ENCODE measurements at places on chromosomes 11 and 22.

- DNase-seq, result no peak
Observed at GRCh38 chr22:19419464-19420178, 11.9 kb downstream of the HIRA start.

DNA sequence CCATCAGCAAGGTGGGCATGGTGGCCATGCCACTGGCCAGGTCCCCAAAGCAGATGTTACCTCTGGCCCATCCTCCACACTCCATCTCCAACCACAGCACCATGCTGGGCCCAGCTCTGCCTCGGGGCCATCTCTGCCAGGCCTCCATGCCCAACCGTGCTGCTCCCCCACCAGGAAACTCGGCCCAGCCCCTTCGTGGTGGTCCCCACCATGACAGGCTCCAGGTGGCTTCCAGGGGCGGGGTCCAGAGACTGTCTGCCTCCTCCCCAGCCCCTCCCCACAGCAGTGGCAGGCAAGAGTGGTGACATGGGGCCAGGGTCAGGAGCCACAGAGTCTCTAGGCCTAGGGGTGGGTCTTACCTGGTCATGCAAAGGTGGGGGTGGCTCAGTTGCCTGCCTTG, 27.3 kb downstream of the OR10D3 start:
- DNase-seq, result no peak

GRCh38 chr22:28771195-28771791, 1.2 kb upstream of the CCDC117 start:
- no peak for DNase-seq

DNA sequence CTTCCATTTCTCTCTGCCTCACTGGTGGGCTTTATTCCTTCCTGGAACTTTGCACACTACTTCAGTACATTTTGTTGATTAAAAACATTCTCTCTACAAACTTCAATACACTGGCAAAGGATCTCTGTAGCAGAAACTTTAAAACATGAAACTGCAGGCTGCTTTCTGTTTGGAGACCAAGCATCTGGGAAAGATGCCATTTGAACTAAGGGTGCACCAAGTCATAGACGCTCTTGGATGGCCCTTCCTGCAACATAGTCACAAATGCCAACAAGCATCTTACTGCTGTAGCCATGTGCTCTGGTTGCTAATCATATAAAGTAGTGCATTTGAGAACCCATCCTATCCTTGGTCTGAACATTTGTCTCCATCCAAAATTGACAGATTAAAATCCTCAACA, 56.4 kb downstream of the SNX19 start:
- DNase-seq, result no peak

- no peak for DNase-seq
Observed at GRCh38 chr11:107651672-107652071, 60.2 kb downstream of the SLN start.

DNA sequence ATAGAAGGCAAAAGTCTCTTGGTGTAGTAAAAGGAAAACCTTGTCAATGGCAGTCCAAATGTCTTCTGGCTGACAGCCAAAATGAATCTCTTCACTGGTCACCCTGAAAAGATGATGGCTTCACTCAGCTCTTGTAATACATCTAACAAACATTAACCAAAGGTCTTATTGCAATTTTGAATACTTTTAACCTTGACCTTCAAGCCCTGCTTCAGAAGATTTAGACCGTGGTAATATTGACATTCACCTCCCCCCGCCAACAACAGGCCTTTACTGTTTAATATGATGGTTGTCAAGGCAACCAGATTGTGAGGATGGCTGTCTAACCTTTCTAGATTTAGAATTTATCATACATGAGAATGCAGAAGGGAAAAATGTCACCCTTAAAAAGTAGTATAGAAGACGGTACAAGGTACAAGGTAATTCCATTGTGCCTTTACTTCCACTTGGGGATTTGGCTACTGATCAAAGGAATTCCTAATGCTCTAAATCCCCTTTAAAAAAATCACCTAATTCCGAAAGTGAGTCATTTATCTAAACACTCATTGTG, 342.3 kb downstream of the LARGE1 start:
- DNase-seq, result no peak

DNA sequence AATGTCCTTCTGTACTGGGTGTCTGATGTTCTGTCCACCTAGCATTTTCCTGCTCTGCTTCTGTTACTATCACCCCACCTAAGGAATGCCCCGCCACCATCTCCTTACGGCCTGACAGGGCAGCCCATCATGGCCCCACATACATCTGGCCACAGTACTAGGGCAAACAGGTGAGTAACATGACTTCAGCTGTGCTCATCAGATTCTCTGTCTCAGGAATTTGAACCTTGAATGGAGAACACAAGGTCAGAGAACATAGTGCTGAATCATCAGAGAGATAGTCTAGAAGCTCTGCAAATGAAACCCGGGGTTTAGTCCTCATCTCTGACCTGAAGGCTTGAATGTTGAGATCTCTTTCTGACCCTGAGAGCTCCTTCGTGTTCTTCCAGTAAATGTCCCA, 32.4 kb downstream of the ZC3H12C start:
- DNase-seq, result no peak

- no peak for DNase-seq
Observed at GRCh38 chr11:6455070-6455469, 14.3 kb upstream of the HPX start.

GRCh38 chr11:69840371-69841169, 21.4 kb upstream of the FGF3 start:
- DNase-seq, result no peak

- DNase-seq, result no peak
Observed at GRCh38 chr11:57446055-57446454, 14.3 kb upstream of the RTN4RL2 start.

GRCh38 chr11:4072668-4073285, 21.8 kb upstream of the RRM1 start:
- peak; percentile 74 for DNase-seq

DNA sequence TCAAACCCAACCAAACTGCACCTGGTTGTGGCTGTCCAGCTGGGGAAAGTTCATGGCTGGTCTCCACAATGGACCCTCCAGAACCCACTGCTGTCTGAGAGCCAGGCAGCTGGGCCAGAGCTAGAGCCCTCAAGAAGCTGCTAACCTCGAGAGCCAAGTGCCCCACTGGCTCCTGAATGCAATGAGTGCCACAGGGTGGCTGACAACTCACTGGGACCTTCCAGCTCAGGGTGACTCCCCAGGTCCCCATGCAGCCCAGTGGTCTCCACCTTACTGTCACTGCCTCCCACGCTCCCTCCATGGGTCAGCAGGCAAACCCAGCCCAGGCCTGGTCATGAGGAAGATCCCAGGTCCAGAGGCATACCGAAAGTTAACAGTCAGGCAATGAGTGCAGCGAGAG, 8.0 kb upstream of the CHST1 start:
- DNase-seq, result no peak

DNA sequence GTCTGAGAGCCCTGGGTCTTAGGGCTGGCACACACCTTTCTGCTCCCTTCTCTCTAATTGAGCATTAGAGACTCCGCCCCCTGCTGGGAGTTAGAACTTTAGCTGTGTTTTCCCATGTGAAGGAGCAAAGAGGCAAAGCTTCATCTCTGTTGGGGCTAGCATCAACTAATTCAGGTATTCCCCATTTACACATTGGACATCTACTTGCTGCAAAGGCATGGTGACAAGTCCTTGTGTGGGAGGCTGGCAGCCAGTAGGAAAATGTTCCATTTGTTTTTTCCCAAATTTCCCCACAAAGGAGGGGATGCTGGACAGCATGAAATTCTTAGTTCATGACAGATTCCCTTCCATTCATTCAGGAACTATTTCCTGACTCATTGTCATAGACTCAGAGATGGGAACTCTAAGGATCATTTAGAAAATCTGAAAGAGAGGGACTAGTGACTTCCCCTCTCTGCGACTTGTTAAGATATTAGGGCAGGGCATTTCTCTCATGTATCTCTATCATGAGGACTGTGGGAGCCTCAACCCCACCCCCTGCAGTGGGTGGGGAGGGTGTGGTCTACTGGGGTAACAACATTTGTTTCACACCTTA, 3.6 kb downstream of the CD44 start:
- no peak for DNase-seq

DNA sequence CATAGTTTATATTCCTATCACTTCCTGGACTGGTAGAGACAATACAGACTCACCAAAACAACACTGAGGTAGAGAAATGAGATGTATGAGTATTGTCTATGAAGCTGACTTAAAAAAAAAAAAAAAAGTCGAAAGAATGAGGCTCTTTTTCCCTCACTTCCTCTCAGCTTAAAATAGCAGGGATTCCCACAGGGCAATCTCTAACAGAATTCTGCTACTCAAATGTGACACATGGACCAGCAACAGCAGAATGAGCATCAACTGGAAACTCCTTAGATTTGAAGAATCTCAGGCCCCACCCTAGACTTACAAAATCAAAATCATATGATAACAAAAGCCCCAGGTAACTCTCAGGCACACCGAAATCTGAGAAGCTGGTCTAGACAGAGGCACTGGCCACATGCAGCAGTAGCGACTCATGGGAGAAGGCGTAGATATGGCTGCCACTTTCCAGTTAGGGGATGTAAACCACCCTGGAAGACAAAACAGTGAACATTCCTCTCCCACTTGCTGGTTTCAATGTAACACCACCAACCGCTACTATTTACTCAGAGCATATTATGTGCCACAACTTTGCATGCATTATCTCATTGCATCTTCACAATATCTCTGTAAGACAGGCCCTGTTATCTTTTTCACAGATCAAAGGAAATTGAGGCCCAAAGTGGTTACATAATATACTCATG, 128.0 kb downstream of the RBFOX2 start:
- no peak for DNase-seq

DNA sequence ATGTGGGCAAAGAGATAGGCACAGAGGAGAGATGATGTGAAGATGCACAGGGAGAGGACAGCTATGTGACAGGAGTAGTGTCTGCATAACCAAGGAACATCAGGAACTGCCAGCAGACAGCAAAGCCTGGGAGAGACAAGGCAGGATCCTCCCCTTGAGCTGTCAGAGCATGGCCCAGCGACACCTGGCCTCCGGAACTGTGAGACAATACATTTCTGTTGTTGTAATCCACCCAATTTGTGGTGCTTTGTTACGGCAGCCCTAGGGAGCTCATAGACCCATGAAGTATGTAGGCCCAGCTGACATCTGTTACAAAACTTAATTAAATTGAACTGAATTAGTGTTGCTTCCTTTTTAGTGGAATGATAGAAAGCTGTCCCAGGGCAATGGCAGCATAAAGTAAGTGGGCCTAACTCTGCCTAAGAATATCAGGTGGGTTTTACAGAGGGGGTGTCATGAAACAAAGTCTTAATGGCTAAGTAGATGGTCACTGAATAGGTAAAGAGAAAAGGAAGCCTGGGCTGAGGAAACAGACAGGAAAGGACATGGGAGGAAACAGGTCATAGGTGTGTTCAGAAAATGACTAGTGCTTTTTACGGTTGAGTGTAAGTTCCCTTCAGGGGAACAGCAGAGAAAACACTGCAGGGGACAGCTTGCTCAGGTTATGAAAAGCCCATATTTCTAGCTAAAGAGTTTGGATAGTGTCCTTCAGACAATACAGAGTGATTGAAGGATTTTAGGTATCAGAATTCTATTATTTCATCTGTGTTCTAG, 24.8 kb downstream of the RASSF10 start:
- DNase-seq, result no peak

- no peak for DNase-seq
Observed at GRCh38 chr22:44599500-44600140, 101.6 kb upstream of the RTL6 start.

DNA sequence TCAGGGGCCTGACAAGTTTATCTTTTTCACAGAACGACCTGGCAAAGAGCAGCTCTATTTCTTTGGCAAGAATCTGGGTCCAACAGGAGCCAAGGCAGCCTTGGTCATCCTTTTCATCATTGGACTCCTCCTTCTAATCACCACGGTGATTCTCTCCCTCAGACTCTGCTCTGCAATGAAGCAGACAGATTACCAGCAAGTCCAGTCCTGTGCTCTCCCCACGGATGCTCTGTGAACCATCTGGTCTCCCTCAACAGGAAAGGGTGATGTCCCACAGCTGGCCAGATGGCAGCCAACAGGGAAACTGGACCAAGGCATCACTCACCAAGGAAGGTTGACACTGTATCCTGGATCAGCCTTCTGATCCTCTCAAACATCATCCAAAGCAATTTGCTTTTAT, 17.0 kb upstream of the PANX1 start:
- DNase-seq, result no peak

DNA sequence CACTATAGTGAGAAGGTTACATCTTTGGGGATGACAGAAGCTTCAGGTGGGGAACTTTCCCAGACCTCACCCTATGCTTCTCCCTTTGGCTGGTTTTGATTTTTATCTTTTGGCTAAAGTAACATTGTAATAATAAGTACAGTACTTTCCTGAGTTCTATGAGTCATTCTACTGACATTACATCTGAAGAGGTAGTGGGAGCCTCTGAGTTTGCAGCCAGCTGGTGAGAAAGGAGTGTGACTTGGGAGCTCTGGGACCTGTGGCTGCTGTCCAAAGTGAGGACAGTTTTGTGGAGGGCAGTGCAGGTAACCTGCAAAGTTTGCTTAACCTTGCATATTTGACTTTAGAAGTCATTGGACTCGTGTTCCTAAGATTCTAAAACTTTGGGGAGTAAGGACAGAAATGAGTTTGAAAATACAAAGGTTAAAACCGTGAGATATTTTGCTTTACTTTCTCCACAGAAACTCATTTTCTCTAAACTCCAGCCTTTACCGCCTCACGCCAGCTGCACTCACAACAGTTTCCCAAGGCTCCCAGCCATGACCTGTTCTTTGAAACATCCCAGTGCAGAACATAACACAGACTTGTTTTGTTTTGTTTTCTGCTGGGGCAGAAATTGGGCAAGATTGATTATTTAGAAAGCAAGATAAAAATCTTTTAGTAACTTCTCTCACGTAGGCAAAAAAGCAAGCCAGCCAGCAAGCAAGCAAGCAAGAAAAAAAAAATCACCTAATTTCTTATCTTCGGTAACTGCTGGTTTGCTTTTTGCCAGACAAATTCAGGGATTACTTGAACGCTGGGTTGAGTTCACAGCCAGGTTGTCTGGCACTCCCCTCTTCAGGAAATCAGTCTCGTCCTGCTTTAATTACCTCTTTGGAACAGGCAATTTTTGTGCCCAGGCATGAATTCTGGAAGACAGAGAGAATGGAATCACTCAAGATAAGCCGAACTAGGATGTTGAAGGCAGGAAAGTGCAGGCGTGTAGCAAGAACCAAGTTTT, 478.3 kb upstream of the ISX start:
- no peak for DNase-seq

GRCh38 chr11:34381775-34382174, 24.0 kb upstream of the ABTB2 start:
- DNase-seq, result no peak

Data from NCI-H1694 treated with DMSO at 0.1 percent for 48 hours (cell line).